ENCODE measurements at places on chromosomes 3 and 15.

GRCh38 chr3:58296843-58297242 lies 9.2 kb upstream of the RPP14 start:
- no peak for DNase-seq

DNA sequence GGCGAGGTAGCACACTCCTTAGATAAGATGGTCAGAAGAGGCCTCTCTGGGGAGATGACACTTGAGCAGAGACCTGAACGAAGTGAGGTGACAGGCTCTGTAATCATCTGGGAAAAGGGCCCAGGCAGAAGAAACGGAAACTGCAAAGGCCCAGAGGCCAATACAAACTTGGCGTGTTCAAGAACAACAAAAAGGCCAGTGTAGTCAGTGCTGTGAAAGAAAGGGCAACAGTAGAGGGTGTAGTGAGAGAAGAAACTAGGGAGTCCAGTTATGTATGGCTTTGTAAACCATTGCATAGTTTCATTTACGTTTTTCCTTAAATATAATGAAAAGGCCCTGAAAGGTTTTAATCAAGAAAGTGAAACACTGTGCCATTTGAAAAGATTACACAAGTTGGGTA lies 31.8 kb downstream of the PLD1 start:
- DNase-seq = no peak

- no peak for DNase-seq
Observed at GRCh38 chr3:129615751-129616281, 9.3 kb upstream of the PLXND1 start.

DNA sequence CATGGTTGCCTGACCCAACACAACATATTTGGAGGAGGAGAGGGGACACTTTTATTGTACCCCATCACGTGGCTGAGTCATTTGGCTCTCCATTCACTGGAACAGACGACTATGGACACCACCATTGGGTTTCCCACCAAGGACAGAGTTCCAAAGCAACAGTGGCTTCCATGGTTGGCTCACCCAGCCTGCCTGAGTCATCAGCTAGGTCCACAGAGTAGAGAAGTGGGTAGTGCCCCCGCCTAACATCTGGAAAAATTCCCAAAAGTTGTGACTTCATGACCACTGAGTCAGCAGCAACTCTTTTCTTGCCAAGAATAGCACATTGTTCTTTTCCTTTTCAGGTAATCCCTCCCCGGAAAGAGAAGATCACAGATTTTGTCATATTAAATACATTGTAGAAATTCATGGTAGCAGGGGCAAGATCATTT lies 3.0 kb upstream of the PPP1R2 start:
- DNase-seq = peak; percentile 81

- no peak for DNase-seq
Observed at GRCh38 chr15:71634820-71635560, 175.4 kb upstream of the NR2E3 start.

DNA sequence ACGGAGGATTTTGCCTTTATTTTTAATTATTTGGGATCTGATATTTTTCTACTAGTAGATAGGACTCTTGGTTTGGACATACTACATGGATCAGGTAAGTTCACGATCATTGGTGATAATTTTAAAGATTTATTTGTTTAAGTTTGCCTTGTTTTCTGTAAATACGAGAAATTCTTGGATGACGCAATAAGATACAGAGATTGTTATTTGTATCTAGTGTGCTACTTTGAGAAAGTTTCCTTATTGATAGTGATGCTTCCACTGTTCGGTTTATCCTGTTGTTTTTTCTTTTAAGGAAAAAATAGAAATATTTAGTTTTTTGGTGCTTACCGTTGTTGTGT lies 577 bp downstream of the CHD2 start:
- DNase-seq = no peak

- DNase-seq = no peak
Observed at GRCh38 chr15:80573606-80574005, 121.5 kb upstream of the ABHD17C start.

GRCh38 chr3:54891540-54891897 lies 36.3 kb downstream of the LRTM1 start:
- DNase-seq = peak; percentile 76

DNA sequence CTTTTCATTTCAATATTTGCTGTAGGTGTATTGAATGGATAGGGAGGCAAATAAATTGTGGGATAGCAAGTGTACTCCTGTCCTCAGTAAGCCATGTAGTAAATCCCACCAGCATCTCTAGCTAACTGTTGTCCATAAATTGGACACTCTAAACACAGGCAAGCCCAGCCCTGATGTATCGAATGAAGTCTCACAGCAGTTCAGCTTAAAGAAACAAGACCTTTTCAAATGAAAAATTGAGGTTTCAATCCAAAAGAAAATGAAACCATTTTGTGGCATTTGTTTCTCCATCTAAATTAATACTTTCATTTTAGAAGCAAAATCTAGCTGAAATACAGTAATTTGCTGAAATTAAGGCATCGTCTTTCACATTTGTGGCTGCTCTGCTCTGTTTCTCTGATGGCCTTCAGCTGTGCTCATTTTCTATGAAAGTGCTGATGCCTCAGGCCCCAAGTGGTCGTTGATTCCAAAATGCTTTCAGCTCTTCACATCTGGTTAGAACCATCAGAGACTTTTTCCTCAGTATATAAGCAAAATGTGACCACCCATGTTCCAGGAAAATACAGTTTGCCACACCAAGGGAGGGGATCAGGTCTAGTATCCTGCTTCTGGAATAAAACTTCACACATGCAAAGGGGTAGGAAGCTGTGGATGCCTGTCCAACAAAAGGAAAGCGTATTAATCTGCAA lies 245.0 kb downstream of the ZMAT3 start:
- DNase-seq = no peak

Data from coronary artery (tissue), 2 donors.